ENCODE measurements at places on chromosomes 11 and 22.

- DNase-seq = no peak
Observed at GRCh38 chr11:109582470-109582869, 160.5 kb downstream of the C11orf87 start.

GRCh38 chr22:44783581-44783980 is 31.2 kb downstream of the ARHGAP8 start:
- no peak for DNase-seq

- DNase-seq = peak; percentile 19
Observed at GRCh38 chr11:126282361-126282735, 545 bp upstream of the TIRAP start.

DNA sequence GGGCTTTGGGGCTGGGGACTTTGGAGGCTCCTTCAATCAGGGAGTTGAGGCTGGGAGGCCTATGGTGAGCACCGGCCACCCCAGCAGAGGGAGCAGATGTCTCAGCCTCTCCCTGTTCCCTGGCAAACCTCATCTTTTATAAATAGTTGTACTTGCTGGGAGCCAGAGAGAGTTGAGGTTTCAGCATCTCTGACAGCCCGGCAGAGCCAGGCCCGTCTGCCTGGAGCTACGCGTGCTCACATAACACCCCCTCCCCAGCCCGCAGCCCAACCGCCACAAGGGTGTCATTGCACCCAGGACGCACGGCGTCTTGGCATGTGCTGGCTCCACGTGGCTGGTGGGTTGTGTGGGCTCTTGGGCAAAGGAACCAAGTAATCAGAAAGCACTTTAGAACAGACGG is 127.1 kb downstream of the CHST1 start:
- no peak for DNase-seq

DNA sequence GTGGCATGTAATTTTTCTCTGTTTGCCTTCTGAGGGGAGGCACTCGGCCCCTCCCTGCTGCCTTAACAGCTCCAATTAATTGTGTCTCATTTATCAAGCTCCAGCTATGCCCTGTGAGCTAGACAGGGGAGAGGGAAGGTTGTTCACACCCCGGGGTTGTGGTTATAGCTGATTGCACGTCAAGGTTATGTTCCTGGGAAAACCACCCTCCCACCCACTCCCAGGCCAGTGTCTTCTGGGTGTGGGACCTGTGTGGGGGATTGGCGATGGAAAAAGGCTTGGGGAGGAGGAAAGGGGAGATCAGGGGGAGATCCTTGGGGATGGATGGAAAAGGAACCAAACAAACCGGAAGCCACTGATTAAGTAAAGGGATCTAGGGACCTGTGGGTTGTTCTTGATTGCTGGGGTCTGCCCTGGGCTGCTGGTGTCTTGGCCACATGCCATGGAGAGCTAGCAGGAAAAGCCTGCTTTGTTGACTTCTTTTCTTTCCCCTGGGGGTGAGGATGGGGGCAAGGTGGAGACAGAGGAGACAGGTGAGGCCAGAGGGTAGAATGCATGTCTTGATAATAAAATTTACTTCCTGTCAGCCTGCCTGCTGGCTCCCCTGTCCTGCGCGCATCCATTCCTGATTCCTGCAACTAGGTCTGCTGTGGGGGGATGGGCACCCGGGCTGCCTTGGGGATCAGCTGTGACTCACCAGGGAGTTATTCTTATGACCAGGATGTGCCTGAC is 13.5 kb upstream of the SORL1-AS1 start:
- peak; percentile 38 for DNase-seq

DNA sequence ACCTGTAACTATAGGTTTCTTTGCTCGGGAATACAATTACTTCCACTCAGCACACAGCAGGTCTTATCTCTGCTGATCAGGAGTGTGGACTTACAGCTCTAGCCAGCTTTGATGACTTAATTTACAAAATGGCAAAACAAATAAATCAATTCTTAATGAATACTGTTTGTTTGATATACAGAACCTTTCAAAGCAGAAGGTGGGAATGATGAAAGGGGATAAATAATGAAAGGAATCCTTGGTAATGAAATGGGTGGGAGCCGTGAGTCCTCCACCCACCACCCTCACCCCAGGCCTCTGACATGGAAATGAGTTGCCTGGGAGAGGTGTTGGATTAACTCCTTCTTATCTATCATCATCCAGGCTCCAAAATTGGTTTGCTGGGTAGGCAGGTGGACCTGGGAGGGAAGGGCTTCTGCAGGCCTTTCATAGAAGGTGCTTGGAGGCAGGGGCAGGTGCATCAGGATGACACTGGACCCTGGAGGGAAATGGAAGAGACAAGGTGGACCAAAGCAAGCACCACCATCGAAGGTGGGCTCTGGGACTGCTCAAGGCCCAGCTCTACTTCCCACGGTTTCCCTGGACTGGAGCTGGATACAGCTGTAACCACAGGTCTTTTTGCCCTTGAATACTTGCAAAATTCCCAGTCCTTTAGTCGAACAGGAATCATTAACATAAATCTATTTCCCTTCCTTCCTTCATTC is 23.0 kb downstream of the POU2AF1 start:
- DNase-seq = no peak

GRCh38 chr11:36409152-36409816 is 100.8 kb downstream of the TRAF6 start:
- no peak for DNase-seq

DNA sequence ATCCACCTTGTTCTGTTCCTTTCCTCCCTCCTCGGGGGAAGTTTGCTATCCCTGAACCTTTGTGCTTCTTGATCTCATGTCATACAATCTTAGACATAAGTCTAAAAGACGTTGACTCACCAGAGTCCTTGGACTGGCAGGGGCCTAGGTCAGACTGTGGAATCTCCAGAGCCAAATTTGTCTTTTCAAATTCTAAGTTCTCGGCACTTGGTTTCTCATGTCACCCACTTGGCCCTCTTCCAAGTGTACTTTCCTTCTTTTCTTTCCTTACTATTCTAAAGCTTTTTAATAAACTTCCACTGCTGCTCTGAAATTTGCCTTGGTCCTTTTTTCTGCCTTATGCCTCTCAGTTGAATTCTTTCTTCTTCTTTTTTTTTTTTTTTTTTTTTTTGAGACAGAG is 30.1 kb upstream of the SMPD1 start:
- no peak for DNase-seq

DNA sequence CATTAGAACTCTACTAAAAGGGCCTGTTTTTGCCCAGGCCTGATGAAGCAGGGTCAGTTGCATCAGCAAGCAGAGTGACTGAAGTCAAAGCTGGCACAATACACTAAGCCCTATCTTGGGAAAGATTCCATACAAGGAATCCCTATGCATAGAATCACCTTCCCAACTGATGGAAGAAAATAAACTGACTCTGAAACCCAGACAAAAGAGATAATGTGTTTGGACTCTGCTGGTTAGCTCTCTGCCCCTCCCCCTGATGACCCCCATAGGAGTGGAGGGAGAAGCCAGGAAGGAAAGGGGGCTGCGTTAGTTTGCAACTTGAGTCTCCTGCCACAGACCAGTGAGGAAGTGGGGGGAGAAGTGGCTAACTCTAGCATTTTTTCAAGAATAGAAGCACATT is 32.9 kb downstream of the GALNT18 start:
- DNase-seq = no peak

Measured in activated CD4-positive, alpha-beta T cell treated with anti-CD3 and anti-CD28 coated beads for 24 hours (primary cell).